HS-27A (cell line): ENCODE measurements at places on chromosomes 1 and 21.

DNA sequence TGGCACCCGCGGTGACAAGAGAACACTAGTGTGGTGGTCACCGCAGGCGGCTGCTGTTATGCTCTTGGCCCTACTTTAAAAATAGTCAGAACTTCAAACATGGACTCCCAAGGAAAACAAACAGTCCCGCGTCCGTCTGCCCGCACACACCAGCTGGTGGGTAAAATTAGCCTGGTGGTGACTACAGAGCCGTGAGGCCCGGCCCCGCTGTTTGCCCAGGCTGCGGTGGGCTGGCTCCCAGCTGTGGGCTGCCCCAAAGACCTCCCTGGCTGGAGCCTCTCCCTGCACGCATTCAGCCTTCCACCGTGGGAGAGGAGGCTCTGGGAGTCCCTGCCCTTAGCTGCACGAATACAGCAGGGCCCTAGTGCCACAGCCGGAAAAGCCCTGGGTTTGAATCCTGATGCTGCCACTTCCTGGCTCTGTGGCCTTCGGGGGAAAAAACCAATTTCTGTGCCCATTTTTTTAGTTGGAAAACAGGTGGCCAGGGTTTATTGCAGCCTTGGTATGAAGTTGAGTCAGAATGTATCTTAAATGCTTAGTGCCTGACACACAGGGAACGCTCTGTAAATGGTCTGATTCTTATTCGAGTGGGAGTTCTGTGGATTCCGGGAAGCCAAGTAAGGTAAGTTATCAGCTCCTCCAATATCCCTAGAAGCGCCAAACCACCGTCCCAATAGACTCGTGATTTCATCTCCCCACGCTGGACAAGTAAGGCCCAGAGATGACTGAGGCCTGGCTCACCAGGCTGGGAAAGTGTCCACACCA is 58.2 kb downstream of the ALPL start:
- peak; percentile 43 for DNase-seq

- no peak for DNase-seq
Measured at GRCh38 chr1:8763888-8764287, 53.6 kb downstream of the RERE start.

- DNase-seq, result no peak
Measured at GRCh38 chr1:200988693-200989092, 34.8 kb downstream of the KIF21B start.

GRCh38 chr1:116470671-116471070 is 97.6 kb downstream of the ATP1A1 start:
- DNase-seq, result no peak

- DNase-seq, result no peak
Measured at GRCh38 chr1:169117014-169117413, 10.5 kb downstream of the ATP1B1 start.

GRCh38 chr1:53893999-53894636 is at the start of gene DIO1:
TSS of gene DIO1 (plus strand) at chr1:53894187. CDS start at chr1:53894211, 24 bp downstream.
- DNase-seq, result no peak

GRCh38 chr1:207007352-207008033 is 25.1 kb downstream of the C1orf116 start:
- DNase-seq, result peak; percentile 96

GRCh38 chr1:75587692-75588091 is 23.2 kb downstream of the SLC44A5 start:
- DNase-seq, result no peak

GRCh38 chr1:50917138-50918137 is 42.6 kb downstream of the FAF1 start:
- no peak for DNase-seq

DNA sequence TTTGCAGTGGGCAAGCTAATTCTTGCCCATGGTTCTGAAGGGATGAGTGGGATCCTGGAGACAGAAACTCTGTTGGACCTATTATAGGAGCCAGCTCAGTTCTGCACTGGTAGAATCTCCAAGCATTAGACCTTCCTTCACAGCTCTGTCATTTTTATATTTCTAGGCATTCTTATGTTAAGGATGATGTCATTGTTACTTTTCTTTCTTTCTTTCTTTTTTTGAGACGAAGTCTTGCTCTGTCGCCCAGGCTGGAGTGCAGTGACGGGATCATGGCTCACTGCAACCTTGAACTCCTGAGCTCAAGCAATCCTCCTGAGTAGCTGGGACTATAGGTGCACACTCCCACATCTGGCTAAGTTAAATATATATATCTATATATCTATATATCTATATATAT is 7.5 kb downstream of the PFKFB2 start:
- no peak for DNase-seq

GRCh38 chr1:245901037-245901436 is 606.0 kb downstream of the SMYD3 start:
- no peak for DNase-seq

GRCh38 chr1:100445565-100445964 is 92.4 kb upstream of the GPR88 start:
- DNase-seq, result no peak

DNA sequence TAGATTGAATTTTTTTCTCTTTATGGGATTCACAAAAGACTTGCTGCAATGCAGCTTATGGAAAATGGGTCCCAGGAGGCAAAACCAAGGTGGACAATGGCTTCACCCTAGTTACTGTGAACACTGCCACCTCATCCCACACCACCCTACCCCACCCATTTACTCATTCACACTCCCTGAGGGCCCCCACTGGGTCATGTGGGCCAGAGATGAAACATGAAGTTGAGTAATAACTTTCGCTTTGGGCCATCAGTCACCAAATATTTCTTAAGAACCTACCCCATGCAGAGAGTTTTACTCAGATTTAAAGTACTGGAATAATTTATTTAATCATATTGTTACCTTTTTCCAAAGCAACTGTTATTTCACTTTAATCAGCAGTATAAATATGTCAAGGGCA is 191.8 kb downstream of the TPR start:
- DNase-seq, result peak; percentile 49

GRCh38 chr1:15201849-15202551 is 45.0 kb upstream of the FHAD1 start:
- no peak for DNase-seq

- no peak for DNase-seq
Measured at GRCh38 chr21:34802180-34802899, 133.5 kb downstream of the CLIC6 start.

DNA sequence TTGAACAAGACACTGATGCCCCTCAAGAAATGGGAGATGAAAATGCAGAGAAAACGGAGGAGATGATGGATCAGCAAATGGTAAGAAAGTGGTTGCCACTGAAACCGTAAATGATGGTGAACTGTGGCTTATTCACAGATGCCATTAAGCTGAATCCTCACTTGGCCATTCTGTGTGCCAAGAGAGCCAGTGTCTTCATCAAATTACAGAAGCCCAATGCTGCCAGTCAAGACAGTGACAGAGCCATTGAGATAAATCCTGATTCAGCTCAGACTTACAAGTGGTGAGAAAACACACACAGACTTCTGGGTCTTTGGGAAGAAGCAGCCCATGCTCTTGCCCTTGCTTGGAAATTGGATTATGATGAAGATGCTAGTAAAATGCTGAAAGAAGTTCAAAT is 52.5 kb downstream of the NBPF6 start:
- DNase-seq, result peak; percentile 87

GRCh38 chr1:87137342-87137739 is 191.3 kb upstream of the LMO4 start:
- DNase-seq, result no peak

DNA sequence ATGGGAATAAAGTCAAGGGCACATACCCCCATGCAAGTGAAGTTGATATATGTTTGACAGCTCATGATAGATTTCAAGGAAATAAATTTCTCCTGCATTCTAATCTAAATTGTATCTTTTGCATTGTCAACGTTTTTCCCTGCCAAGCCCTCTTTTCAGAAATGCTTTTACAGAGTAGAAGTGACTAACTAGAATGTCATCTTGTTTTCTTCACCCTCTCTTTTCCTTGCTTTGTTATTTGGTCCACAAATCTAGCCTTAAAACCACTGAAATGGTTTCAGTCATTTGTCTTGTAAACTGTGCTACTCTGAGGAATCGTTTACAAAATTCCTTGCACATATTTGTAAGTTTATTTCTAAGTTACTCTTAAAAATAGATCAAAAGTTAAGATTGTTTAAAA is 600.8 kb upstream of the CXADR start:
- peak; percentile 23 for DNase-seq

GRCh38 chr1:22320587-22321344 is 130.9 kb upstream of the ZBTB40 start:
- no peak for DNase-seq

GRCh38 chr1:199067483-199067882 is 428.6 kb downstream of the PTPRC start:
- DNase-seq, result no peak

- no peak for DNase-seq
Measured at GRCh38 chr1:10617318-10617717, 142.6 kb downstream of the PEX14 start.

GRCh38 chr1:198040880-198041279 is 115.9 kb upstream of the NEK7 start:
- no peak for DNase-seq

DNA sequence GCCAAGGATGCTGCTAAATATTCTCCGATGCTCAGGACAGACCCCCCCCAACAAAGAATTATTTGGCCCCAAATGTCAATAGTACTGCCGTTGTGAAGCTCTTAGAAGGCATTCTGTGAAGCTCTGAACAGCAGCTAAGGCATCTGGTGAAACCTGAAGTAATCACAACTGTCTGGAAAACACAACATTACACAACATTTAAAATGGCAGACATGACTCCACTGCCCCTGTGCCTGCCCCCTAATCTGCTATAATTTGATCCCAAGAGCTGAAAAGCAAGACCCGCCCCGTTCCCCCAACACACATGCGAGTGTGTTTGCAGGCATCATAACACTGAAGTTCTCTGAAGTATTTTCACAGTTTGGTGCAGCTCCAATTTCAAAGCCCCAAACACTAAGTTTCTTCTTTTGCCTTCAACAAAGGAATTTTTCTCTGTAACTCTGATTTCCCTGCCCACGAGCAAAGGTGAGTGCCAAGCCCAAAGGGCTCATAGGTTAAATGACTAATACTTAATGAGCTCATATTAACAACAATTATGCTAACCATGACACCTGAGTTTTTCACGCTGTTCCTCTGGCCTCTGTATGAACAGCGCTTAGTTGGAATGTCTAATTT is 129.2 kb downstream of the CLIC6 start:
- DNase-seq, result no peak

GRCh38 chr21:37463083-37463801 is 96.7 kb downstream of the DYRK1A start:
- peak; percentile 23 for DNase-seq
